ENCODE measurements at places on chromosomes 6 and 20.

- DNase-seq, result no peak
These were observed 67.0 kb upstream of the FOXQ1 start for GRCh38 chr6:1244941-1245340.

GRCh38 chr6:79797912-79798311 lies 149.4 kb downstream of the ELOVL4 start:
- no peak for DNase-seq

DNA sequence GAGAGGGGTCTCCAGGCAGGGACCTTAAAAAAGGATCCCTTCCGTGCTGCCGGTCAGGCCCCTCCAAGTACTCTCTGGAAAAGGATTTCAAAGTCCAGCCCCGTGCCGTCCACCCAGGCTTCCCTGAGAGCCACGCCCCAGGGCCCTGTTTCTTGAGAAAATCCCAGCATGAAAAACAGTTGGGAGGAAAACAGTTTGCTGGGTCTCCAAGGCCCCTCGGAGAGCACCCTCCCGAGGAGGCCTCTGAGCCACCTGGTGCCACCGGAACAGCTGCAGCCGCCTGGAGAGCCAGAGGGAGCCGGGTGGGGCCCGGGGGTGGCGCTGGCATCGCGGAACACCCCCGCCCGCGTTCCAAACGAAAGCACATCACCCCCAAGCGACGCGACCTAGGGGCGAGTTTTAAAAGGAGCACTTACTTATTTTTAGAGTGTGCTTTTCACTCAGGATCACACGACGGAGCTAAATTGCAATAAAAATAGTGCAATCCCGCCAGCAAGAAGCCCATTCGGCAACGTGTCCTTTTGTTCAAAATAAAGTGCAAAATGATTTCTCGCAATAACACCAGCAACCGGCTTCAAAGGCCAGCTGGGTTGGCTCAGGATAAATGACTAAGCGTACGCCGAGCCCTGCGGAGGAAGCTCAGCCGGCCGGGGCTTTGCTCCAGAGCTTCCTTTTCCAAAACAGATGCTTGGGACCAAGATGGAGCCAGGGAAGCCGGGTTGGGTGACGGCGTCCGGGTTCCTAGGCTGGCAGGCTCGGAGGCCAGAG lies 64.2 kb downstream of the YTHDF1 start:
- no peak for DNase-seq

- no peak for DNase-seq
These were observed at the start of gene GATA5 for GRCh38 chr20:62475772-62476055. GATA5 (minus strand) TSS chr20:62475995; CDS start chr20:62475521, 474 bp downstream.

DNA sequence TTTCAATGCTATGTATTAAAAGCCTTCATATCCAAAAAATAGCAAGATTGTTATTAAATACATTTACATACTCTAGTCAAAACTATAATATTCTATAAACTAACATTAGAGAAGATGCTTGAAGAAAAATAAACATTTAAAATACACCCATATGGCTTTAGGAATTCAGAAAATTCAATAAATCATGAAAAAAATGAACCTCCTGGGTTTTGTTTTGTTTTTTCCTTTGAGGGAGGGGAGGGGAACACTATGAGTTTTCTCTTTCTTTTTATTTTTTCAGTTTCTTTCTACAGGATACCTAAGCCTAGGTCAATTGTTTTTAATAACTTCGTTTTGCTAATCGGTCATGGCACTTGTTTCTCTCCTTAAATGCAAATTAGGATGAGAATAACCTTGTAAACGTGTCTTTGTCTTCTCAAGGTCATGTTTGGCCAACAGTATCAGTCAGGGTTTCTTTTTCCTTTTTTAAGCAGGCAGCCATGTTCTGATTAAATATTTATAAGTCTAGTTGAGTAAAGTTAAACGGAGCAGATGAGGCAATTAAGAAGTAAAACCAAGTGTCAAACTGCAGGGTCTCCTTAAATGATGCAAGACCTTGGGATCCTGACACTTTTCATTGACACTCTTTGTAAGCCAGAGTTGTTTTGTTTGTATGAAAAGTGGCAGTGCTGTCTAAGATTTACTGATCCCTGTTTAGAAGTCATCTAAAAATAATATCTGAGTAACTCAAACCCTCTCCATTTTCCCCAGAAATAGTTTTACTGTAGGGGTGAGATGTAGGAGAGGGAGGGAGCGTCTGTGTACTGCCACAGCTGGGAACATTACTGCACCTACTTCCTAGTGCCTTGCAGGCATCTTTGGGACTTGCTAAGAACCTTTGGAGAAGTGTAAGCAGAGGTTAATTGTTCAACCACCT lies 392.3 kb downstream of the PLCB1 start:
- DNase-seq, result no peak

GRCh38 chr20:35108921-35109320 lies 16.3 kb upstream of the TRPC4AP start:
- no peak for DNase-seq

Data from stimulated activated naive CD8-positive, alpha-beta T cell treated with anti-CD3 and anti-CD28 coated beads, Interleukin-15, Interleukin-2, amounts not matched to agents 100 U/mL and 50 U/mL, for 24 hours (primary cell).